Smooth muscle cell of the pulmonary artery (primary cell): ENCODE measurements at places on chromosomes 1 and 21. TPM values are rescaled to one million over a fixed set of nuclear protein-coding genes. Genes with fewer than 3 reads are reported as not detected.

The SPRR1B gene
- total RNA-seq, result not detected in 2 replicates

The SZRD1 gene
- 47.6 and 53.4 TPM in 2 replicates for total RNA-seq

The NFIA gene
- 8.3 and 13.6 TPM in 2 replicates for total RNA-seq

The DRAXIN gene
- total RNA-seq, result 0.69 and 0.72 TPM in 2 replicates

The NBPF15 gene
- total RNA-seq, result 38.1 and 65.2 TPM in 2 replicates

The PKN2 gene
- 25.4 and 28.5 TPM in 2 replicates for total RNA-seq

The CHTOP gene
- total RNA-seq, result 27.6 and 30.9 TPM in 2 replicates

The CYP4Z1 gene
- not detected in 2 replicates for total RNA-seq

The ANGPTL3 gene
- total RNA-seq, result not detected in 2 replicates

The OLFML3 gene
- total RNA-seq, result 24.8 and 36.4 TPM in 2 replicates

The GPR3 gene
- 0.20 and 0.50 TPM in 2 replicates for total RNA-seq

The TDRD5 gene
- total RNA-seq, result not detected in 2 replicates

The S100A8 gene
- not detected in 2 replicates for total RNA-seq

The C1QA gene
- total RNA-seq, result not detected in 2 replicates

The A3GALT2 gene
- total RNA-seq, result not detected in 2 replicates

The TPRG1L gene
- 34.6 and 36.2 TPM in 2 replicates for total RNA-seq

The GPA33 gene
- not detected in 2 replicates for total RNA-seq

The FCAMR gene
- not detected in 2 replicates for total RNA-seq

The TMEM52 gene
- total RNA-seq, result 0.20 and 0.43 TPM in 2 replicates

The RIPPLY3 gene
- not detected in 2 replicates for total RNA-seq

The SH2D2A gene
- 0.13 TPM in 1 of 2 replicates, not detected in the other for total RNA-seq

The PRCC gene
- total RNA-seq, result 15.6 and 15.8 TPM in 2 replicates

The ZBTB40 gene
- 13.7 and 13.9 TPM in 2 replicates for total RNA-seq

The MTF1 gene
- total RNA-seq, result 6.6 and 6.9 TPM in 2 replicates

The LRRC7 gene
- total RNA-seq, result 0.07 TPM in 1 of 2 replicates, not detected in the other

The RNF11 gene
- total RNA-seq, result 158 and 164 TPM in 2 replicates

The LCE3E gene
- not detected in 2 replicates for total RNA-seq

The SRRM1 gene
- total RNA-seq, result 23.6 and 23.8 TPM in 2 replicates

The KCTD3 gene
- 49.7 and 93.3 TPM in 2 replicates for total RNA-seq

The ATP6V1G3 gene
- total RNA-seq, result not detected in 2 replicates

The KLHDC9 gene
- 0.98 and 1.2 TPM in 2 replicates for total RNA-seq

The PRMT2 gene
- total RNA-seq, result 180 and 198 TPM in 2 replicates

The TRAF3IP3 gene
- total RNA-seq, result not detected in 2 replicates
